ENCODE measurements at places on chromosomes 7 and 10.

DNA sequence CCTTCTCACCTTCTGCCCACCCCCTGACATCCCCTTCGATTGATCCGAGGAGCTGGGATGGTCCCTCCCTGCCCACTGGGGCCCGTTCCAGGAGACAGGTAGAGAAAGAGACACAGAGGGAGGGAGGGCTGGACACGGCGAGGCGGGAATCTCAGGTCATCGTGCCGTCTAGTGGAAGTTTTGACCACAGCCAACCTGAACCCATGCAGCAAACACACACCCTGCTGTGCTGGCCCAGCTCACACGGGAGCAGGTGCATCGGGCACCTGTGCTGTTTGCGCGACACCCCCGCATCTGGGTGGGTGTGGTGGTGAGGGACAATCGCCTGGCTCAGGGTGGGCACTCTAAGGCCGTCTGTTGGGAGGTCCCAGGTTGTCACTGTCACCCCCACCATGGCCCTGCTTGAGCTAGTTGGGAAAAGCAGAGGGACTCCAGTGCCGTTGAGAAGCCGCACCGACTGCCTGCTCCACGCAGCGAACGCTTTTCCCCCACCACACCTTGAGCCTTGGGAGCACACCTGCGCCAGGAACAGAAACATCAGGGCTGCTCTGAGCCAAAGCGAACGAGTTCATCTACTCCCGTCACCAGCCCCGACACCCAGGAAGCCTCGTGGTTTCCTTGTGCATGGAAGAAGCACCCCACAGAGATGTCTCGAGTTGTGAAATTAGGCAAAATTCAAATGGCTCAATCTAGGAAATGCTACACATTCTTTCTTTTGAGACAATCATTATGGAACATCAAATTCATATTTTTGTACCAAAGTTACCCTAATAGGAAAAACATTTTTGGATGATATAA, 285.8 kb downstream of the DNAJB6 start:
- no peak for DNase-seq

- DNase-seq: no peak
Observed at GRCh38 chr7:146503844-146504243, 387.2 kb downstream of the CNTNAP2 start.

GRCh38 chr10:60524541-60524940, 134.9 kb upstream of the ANK3 start:
- no peak for DNase-seq

- DNase-seq: no peak
Observed at GRCh38 chr10:43318976-43319960, 52.2 kb upstream of the FXYD4 start.

DNA sequence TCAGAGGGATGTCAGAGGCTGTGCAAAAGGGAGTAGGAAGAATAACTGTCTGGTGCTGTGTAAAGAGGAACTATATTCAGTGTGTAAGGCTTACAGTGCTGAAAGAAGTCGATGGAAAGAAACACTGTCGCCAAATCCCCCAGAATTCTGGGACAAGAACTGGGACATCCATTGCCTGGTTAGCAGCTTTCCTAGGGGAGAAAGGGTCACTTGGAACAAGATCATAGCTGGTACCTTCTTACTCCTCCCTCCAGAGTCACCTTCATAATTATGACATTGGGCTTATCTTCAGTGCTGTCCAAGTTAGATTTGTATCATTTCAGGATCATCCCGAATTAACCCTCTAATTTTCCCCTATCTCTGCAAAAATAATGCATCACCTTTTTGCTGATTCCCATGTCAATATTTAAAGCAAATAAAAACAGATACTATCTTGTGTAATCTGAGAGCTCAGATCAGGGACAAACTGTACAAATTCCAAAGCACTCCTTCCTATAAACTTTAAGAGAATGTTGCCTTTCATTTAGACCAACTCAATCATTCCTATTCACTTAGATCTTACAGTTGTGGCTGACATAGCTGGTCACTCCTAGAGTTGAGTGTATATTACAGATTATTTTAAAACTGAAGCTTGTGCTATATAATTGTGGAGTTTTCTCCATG, 96.5 kb downstream of the DNAH11 start:
- DNase-seq: no peak

- no peak for DNase-seq
Observed at GRCh38 chr7:156062286-156062685, 250.0 kb upstream of the SHH start.

- DNase-seq: no peak
Observed at GRCh38 chr7:41711283-41712064, 8.6 kb upstream of the INHBA start.

DNA sequence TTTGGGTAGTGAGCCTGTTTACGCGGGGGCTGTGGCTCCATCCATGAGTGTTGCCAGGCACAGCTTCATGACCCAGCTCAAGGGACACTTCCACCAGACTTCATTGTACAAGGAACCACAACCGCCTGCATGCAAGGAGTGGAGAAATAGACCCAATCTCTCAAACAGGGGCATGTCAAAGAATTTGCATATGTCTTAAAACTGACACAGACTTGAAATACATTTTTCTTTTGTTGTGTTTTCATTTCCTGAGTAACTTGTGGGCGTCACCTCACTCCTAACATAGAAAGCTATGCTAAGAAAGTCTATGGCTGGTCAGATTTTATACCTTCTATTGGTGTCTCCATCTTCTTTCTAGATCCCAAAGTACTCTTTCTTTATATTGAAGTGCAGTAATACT, 266.2 kb upstream of the RNF32 start:
- DNase-seq: no peak

- DNase-seq: no peak
Observed at GRCh38 chr10:128438417-128439063, 312.3 kb upstream of the MKI67 start.

GRCh38 chr10:97627731-97628130, 5.6 kb downstream of the MORN4 start:
- DNase-seq: no peak

- no peak for DNase-seq
Observed at GRCh38 chr7:154996756-154997155, 6.2 kb downstream of the PAXIP1 start.

- DNase-seq: no peak
Observed at GRCh38 chr7:90210475-90210874, 1.1 kb upstream of the STEAP2 start.

All from thoracic aorta (tissue), 2 donors.